ENCODE measurements at places on chromosomes 7 and 10.

DNA sequence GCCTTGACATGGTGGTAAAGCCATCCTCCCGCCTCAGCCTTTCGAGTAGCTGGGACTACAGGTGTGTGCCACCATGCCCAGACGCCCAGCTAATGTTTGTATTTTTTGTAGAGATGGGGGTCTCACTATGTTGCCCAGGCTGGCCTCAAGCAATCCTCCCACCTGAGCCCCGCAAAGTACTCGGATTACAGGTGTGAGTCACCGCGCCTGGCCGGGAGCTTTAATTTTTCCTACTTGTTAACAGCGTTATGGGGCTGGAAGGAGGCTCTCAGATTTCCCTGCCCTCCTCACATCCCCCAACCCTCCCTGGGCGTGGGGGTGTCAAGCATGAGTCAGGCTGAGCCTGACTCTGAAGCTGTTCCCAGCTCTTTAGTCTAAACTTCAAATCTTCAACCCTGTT is 8.3 kb downstream of the ALKBH4 start:
- DNase-seq: no peak

- DNase-seq: no peak
These were observed 155.8 kb downstream of the AOAH start for GRCh38 chr7:36568452-36568849.

GRCh38 chr7:130896898-130897514 is 163.0 kb upstream of the KLF14 start:
- DNase-seq: peak; percentile 78

- no peak for DNase-seq
These were observed 161.9 kb downstream of the GRK5 start for GRCh38 chr10:119368991-119369869.

DNA sequence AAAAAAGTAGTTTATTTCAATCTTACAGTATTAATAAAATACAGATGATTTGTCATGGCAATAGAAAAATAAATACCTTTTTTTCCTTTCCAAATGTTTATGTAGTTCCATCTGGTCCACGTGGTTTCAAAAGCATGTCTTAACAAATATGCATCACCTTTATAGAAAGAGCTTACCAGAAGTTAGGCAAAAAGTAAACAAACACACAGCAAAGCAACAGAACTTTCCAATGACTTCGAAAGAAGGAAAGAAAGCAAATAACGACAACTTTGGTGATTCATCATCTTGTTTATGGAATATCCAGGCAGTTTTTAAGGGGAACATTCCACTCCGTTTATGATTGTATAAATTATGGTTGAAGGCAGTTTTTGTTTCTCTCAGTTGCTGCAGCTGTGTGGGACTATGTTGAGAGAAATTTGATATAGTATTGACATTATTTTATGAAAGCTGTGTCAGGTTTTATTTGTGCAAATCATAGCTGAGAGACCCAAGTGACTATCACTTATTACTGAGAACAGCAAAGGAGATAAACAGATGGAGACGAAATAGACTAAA is 203.1 kb downstream of the CDC14C start:
- no peak for DNase-seq

- DNase-seq: no peak
These were observed 30.4 kb upstream of the UCN3 start for GRCh38 chr10:5334196-5334880.

- no peak for DNase-seq
These were observed 14.2 kb upstream of the ACSL5 start for GRCh38 chr10:112359606-112360307.

DNA sequence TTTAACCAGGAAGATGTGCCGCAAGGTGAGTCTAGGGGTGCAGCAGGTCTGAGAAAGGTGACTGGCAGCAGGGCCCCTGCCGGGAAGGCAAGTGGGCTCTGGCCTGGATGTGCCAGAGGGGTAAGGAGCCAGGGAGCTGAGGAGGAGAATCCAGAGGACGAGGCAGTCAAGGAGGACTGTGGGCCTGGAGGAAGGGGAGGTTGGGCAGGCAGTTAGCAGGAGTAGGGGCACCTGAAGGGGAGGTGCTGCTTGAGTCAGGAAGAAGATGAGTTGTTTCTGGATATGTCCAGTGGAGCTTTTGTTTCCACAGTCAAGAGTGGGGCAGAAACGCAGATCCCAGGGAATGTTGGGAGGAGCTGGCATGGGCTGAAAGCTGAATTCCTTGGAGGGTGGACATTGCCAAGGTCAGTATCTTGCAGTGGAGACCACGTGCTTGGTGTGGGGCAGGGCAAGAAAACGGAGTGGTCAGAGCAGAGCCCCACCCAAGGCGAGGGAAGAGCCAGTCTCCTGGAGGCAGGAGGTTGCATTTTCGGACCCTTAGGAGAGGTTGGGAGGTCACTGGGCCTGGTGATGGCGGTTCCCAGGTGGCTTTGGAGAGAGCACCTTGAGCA is 34.0 kb downstream of the MINDY4 start:
- DNase-seq: no peak

DNA sequence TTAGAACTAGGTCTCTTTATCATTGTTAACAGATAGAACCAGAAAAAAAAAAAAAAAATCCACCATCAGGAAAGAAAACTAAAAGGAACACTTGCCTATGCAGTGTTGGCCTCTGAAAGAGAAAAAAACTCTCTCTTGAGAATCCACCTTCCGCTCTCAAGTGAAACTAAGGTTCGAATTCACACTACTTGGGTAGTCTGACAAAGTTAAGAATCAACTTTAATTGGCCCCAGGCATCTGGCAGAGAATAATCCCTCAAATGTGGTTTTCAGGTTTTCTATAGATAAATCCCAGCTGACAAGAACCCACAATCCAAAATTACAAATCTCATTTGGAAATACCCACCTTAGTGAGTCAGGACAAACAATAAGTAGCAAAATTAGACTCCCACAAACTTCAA is 199.7 kb upstream of the LRRN3 start:
- DNase-seq: no peak

GRCh38 chr10:60384708-60385398 is 4.8 kb downstream of the ANK3 start:
- DNase-seq: no peak

DNA sequence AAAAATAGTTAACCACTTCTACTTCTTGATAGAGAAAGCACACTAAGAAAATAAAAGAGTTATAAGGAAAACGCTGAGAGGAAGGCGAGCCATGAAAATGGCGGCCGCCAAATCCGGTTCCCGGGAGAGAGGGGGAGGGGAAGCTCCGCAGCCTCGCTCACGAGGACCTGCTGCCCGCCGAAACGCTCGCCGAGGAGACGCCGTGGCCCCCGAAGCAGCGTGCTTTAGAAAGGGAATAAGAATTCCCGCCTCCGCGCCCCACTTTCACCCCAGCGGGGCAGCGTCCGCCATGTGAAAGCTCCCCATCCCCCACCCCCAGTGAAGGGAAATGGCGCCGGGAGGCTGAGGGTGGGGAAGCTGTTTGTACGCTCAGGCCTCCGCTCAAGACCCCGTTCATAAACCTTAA is 505 bp downstream of the HNRNPA2B1 start:
- DNase-seq: peak; percentile 66

DNA sequence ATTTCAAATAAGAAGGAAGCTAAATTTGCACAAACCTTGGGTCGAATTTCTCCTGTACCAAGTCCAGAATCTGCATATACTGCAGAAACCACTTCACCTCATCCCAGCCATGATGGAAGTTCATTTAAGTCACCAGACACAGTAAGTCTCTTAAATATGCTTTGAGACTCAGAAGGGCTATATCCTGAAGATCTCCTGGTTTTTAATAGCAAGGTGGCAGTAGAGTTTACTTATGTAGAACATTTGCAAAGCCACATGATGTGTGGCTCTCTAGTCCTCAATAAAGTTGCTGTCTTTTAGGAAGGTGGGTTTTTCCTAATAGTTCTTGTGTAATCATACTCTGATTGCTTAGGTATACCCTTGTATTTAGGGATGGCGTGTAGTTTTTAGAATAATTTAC is 8.7 kb downstream of the DBF4 start:
- DNase-seq: no peak

DNA sequence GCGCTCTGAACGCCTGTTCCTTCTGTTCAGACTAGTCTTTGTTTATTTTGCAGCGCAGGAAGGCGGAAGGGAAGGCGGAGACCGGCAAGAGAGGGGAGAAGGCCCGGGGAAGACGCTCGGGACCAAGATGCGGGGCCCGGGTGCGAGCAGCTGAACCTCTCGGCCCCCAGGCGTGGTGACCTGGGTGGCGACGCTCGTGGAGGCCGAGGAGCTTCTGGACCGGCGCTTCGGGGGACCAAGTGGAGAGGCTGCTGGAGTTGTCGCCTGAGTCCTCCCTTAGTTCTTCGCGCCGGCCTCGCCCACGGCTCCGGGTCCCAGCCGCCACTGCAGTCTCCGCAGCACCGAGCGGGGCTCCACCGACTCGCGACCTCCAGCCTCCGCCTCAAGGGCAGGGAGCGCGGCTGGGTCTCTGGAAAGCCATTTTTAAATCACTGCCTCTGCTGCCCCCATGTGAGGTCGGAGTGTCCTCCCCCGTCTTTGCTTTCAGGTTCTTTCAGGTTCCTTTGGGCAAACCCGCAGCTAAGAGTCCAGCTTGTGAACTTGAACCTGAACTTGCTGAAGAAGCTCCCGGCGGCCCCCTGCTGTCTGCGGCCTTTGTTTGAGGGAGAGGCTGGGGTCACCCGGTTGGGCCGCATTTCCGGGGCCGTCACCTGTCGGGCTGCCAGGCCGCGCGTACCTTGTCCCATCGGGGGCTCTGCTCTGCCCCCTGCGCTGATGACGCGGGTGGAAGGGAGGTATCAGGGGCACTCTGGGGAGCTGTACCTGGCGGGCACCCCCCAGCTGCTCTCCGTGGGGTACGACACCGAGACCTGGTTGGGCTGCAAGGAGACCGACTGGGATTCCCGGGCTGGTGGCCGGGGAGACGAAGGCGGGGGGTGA is 136.0 kb downstream of the KIF20B start:
- DNase-seq: peak; percentile 42

- no peak for DNase-seq
These were observed 30.9 kb upstream of the SLC16A12 start for GRCh38 chr10:89566095-89566950.

DNA sequence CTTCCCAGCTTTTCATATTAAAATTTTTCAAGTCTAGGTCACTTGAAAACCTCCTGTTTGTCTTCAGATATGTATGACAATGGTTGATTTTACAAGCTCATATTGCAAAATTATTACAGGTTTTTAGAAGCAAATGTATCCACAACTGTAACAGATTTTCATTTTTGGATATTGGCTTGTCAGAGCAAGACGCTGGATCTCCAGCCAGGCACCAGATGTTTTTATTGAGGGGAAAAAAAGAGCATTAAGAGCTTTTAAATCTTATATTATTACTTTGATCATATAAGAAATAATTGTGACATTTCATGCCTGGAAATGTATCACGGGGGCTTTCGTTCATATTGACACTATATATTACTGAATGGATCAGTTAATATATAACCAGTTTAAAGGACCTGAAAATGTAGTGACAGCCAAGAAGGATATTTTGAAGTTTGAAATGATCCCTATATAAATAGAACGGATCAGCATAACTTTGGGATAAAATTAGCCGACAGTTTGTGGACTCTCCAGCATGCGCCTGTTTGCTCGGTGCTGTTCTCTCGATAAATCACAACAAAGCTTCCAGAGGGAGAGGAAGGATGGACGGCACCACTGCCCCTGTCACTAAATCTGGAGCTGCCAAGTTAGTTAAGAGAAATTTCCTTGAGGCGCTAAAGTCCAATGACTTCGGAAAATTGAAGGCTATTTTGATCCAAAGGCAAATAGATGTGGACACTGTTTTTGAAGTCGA is at the start of gene ASB4:
Gene ASB4, plus strand, starts transcription at position 553 of the 733 bp plus-strand sequence. Its CDS starts 29 bp downstream, at position 582.
- no peak for DNase-seq

DNA sequence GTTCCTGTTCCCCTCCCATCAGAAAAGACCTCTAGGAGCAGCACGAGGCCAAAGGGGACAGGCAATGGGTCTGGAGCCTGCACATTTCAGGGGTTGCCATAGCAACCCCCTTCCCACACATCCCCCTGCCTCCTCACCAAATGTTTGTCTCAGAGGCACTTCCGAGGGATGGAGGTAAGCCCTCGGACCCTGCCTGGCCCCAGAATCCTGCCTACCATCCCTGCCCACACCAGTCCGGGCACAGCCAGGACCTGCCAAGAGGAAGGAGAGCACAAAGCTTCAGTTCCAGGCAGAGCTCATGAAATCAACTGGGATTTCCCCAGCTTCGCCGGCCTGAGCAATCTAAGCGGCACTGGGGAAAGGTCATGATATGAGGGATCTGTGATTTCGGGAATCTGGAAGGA is 175.0 kb upstream of the PLXNA4 start:
- no peak for DNase-seq

DNA sequence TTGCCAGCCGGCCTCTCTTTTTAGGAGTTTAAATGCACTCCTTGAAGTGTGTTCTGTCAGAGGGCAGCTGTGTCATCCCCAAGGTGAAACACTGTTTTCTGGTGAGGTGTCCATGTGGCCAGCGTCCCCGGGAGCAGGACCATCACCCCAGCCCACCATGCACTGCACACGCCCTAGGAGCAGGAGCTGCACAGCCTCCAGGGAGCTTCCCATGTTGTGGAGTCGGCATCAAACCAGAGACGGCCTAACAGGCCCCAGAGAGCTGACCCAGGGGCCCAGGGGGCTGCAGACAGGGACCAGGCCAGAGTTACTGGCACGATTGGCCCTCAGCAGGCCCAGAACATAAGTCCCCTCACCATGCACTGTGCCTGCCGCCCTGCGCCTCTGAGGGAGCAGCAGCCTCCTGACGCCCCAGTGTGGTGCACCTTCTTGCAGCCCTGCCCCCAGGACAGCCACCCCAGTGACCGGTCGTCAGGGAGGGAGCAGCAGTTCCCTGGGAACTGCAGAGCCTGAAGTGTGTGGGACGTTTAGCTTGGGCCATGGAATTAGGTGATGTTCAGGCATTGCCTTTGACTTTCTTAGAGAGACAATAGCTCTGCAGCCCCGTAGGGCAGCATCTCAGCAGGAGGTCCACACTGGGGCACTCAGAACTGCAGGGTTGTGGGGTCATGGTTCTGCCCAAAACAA is 97.9 kb downstream of the NKX6-2 start:
- no peak for DNase-seq

DNA sequence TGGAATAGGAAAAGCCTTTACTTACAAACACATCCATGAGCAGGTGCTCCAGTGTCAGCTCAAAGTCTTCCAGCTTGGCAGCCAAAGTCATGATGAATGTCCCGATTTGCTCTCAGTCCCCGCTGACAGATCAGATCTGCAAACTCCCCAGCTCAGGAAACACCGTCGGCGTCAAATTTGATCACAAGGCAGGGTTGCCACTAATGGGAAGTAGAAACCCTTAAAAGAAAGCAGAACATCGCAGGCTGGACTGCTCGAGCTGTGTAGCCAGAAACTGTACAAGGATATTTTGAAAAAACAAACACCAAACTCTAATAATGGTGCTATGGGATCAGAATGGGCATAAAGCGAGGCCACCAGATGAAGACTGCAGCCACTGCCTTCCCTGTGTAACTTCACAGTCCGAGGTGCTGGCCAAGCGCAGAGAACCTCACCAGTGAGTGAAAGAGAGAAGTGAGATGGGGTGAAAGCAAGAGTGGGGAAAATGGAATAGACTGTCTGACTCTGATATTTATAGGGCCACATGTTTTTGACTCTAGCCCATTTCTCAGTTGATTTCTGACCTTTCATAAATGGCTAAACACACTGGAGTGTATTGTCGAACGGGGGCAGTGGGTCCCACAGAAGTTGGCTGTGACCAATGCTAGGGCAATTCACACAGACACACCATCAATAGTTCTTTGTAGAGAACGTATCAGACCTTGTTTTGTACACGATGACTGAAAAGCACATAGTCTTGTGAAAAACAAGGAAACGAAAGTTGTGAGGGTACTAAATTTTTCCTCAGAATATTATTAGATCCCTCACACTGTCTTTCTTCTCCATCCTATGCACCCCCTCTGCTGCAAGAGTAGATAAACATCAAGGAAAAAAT is 306.2 kb downstream of the FRMD4A start:
- no peak for DNase-seq
